ENCODE measurements at places on chromosomes 11 and 22.

GRCh38 chr11:16776711-16777612 lies 38.5 kb downstream of the C11orf58 start:
- DNase-seq: peak; percentile 47

DNA sequence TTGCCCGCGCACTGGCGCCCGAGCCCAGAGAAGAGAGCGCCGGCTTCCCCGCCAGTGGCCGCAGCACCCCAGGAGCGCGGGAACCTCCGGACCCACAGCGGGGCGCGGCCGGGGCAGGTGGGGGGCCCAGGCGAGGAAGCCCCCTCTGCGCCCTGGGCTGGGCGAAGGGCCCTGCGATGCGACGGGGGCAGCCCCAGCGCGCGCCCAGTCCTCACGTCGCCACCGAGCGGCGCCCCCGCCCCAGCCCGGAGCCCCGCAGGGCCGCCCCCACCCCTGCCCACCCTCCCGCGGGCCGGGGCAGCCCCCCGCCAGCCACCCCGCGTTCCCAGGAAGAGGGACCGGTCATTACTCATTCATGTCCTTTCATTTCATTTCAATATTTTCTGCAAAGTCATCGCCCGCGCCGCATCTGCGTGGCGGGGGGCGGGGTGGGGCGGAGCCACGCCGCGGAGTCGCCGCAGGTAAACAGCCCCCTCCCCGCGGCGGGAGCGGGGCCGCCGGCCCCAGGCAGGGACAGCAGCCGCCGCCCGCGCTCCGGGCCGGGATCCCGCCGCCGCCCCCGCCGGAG lies 673 bp upstream of the PANX2 start:
- DNase-seq: peak; percentile 65

DNA sequence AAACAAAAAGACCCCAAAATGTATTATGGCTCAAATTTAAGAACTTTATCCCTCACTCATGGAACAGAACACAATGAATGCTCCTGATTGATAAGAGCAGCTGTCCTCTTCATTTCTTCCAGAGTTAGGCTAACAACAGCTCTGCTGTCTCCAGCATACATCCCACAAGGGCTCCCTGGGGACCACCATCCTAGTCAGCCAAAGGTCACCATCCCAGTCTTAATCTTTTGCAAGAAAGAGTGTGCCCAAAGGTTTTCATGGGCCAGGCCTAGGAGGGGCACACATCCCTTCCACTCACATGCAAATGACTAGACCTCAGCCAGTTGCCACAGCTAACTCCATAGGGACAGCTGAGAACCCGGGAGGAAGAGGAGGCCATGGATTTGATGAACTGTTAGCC lies 555.3 kb downstream of the BUD13 start:
- DNase-seq: no peak

GRCh38 chr11:13287681-13288080 lies 10.1 kb downstream of the BMAL1 start:
- DNase-seq: no peak

DNA sequence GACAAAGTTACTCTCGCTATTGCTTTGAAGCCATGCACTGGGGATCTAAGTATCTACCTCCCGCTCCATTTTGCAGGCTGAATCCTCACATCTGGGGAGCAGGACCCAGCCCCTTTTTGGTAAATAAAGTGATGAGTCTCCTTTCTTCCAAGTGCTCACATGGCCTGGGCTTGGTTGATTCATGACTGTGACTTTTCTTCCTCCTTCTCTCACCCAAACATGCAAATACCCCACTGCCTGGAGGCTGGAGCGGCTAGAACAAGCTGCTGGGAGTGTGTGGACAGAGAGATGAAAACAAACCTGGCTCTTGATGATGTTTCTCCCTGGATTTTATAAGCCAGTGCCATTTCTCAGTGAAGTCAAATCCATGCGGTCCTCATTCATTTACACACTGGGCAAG lies 72.7 kb downstream of the TRIM29 start:
- DNase-seq: no peak

- no peak for DNase-seq
Measured at GRCh38 chr11:82384308-82384707, 349.4 kb downstream of the FAM181B start.

GRCh38 chr11:73570415-73571114 lies 27.3 kb downstream of the FAM168A start:
- DNase-seq: no peak

- peak; percentile 86 for DNase-seq
Measured at GRCh38 chr22:26302726-26303125, 126.3 kb upstream of the ASPHD2 start.

DNA sequence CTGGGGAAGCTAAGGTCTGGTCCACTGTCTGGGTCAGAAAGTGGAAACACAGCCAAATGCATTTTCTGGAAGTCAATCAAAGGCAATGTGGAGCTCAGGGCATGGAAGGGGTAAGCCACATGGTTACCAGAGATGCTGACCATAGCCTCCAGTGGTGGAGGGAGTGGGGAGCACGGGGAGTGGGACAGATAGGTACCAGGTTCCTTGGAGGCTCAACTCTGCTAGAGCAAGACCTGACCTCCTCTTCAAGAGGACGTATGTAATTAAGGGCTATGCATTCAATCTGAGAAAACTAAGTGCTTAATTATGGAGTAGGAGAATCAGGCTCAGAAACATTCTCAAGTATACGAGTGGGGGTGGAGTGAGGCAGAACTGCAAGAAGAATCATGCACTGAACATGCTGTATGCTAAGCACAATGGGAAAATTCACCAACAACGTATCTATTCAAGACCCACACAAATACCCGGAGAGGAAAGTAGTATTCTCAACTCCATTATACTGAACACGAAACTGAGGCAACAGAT lies 65.2 kb upstream of the PHOX2A start:
- no peak for DNase-seq

DNA sequence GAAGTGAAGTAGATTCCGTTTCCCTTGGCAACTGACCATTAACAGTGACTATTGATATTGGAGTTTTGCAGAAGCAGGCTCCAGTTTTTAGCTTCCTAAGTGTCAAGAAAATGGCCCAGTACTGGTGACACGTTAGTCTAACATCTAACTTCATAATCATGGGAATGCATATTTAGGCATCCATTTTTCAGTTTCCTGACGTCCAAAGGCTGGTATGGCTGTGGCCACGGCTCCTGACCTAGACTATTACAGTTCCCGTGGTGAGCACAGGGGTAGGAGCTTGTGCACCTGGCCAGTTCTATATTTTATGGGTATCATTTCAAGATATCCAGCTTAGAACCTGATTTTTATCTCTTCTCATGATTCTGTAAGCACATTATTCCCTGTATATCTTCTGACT lies 323.8 kb downstream of the GUCY1A2 start:
- no peak for DNase-seq

DNA sequence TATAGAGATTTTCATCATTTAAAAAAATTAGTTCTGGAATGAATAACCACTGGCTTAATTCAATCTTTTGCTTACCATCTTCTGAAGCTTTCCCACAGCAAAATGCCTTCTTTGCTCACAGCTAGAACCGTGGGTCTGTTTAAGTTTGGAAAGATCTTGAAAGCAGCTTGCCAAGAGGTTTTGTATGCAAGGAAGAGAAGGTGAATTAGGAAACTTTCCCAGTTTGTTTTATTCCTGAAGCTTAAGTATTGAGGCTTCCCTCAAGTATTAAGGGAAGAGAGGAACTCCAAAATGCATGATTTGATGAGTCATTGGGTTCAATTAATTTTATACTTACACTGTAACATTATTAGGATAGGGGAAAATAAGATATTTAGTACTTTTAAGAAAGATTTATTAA lies 1.9 kb upstream of the ARHGEF12 start:
- no peak for DNase-seq

Data from cerebellum (tissue), 4 donors.